ENCODE measurements at places on chromosomes 6 and 20.

DNA sequence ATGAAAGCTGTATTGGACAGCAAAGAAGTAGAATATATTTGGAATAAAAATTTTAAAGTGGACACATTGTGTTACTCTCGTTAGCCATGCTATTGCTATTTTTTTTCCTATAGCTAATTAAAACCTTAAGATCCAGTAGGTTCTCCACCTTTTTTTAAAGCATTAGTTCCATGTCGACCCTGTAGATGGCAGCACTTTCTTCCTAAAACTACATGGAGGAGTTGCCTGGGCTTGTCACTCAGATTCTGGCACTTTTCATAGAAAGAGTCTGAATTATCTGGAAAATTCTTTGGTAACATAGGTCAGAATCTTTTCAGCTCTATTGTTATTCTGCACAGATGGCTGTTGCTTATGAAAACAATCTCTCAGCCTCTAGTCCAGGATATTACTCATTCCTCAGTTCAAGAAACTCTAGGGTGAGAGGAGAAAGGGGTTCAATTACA is 42.0 kb upstream of the ESR1 start:
- peak; percentile 8 for DNase-seq

- no peak for DNase-seq
Observed at GRCh38 chr6:26485112-26485780, 14.9 kb upstream of the BTN1A1 start.

- no peak for DNase-seq
Observed at GRCh38 chr6:79635232-79635543, 4.1 kb downstream of the SH3BGRL2 start.

DNA sequence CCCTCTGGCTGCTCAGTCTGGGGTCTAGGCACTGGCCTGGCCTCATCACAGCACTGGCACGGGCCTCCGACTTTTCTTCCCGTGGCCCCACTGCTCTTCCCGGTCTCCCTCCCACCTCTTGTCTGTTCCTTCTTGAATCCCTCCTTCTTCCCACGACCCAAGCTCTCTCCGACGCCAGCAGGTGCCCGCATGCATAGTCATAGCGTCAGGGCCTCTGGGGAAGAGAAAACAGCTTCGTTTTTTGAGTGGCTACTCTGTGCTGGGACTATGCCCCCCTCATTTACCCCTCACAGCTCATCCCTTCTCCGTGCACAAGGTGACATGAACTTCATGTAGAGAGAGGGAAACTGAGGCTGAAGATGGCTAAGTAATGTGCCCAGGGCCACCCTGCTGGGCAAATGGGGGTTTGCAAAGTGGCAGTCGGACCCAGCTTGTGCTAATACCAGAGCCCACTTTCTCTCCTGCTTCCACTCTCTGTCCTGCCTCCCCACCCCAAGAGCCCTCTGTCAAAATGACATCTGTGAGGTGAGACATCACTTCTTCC is 59.2 kb downstream of the SYNJ2 start:
- no peak for DNase-seq

DNA sequence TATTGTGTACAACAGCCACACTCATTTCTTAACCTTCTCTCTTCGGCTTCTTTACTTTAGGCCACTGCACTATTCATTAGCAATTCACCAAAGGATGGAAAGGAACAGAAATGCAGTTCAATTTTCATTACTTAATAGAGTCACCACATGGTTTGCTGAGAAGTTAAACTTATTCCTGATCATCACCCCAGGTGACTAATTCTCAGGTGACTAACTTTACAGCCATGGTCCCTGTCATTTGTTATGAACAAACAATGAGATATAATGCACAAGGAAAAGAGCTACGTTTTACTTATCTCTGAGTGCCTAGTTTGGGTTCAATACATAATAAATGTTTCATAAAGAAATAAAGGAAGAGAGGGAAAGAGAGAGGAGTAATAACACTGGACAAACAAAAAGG is 45.8 kb upstream of the DST start:
- DNase-seq: no peak

DNA sequence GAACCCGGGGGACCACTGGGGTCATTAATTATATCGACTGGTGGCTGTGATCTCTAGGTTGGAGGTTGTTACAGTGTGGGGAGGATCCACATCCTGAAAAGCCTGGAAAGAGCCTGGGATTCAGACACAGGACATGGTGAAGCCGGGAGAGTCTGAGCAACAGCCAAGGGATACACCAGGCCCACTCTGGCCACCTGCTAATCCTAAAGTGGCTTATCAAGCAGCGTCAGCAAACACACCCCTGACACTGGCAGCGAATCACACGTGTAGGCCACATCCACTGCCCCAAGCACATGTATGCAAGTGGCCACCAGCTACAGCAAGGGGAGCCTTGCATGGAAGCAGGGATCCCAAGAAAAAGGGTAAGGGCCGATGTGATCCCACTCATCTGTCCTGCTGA is 41.0 kb downstream of the GFOD1 start:
- DNase-seq: no peak

- DNase-seq: no peak
Observed at GRCh38 chr6:25270559-25270958, 8.6 kb upstream of the CARMIL1 start.

- DNase-seq: no peak
Observed at GRCh38 chr6:149200282-149200945, 117.1 kb upstream of the TAB2 start.

GRCh38 chr20:40986774-40987173 is 41.8 kb upstream of the TOP1 start:
- DNase-seq: no peak

DNA sequence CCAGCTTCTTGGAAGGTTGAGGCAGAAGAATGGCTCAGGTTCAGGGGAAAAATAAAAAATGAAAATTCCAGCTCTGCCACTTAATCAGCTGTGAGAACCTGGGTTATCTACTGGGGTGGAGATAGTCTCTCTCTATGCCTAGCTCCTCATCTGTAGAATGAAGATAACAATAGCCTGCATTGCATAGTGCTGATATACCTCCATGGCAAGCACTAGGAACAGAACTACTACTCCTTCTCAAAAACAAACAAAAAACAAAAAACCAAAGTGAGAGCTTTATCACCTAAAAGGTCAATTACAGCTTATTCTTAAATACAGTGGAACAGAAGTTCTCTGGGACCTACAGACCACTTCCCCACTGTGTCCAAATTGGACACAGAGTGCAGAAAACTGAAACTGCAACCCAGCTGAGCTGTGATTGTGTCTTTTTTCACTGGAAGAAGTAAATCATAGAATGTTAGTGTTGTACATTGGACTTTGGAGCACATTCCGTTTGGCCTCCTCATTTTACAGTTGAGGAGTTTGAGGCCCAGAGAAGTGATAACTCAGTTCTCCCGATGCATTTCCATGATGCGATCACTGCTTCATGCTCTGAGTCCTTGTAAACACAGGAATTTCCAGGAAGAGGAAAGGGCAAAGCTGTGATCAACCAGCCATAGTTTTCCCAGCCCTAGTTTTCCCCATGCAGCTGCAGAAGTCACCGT is 23.3 kb downstream of the MTFR2 start:
- no peak for DNase-seq

- no peak for DNase-seq
Observed at GRCh38 chr6:153145591-153145990, 14.5 kb upstream of the RGS17 start.

DNA sequence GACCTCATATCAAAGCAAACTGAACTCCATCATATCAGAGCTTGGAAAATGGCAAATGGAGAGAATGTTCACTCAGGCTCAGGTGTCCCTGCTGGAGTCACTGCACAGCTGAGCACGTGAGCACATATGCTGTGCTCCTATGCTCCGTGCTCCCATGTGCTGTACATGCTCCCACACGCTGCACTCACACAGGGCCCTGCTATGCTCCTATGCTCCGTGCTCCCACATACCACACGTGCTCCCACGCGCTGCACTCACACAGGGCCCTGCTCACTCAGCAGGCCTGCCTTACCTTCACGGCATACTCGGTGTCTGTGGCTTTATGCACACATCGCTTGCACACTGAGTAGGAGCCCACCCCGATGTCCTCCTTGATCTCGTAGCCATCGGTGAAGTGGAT is 65.7 kb upstream of the MPC1 start:
- no peak for DNase-seq

- no peak for DNase-seq
Observed at GRCh38 chr6:166565084-166565967, 21.2 kb downstream of the RAMACL start.

- no peak for DNase-seq
Observed at GRCh38 chr20:34055290-34055689, 56.8 kb downstream of the EIF2S2 start.

- peak; percentile 16 for DNase-seq
Observed at GRCh38 chr20:35773154-35773751, 1.4 kb downstream of the PHF20 start.

DNA sequence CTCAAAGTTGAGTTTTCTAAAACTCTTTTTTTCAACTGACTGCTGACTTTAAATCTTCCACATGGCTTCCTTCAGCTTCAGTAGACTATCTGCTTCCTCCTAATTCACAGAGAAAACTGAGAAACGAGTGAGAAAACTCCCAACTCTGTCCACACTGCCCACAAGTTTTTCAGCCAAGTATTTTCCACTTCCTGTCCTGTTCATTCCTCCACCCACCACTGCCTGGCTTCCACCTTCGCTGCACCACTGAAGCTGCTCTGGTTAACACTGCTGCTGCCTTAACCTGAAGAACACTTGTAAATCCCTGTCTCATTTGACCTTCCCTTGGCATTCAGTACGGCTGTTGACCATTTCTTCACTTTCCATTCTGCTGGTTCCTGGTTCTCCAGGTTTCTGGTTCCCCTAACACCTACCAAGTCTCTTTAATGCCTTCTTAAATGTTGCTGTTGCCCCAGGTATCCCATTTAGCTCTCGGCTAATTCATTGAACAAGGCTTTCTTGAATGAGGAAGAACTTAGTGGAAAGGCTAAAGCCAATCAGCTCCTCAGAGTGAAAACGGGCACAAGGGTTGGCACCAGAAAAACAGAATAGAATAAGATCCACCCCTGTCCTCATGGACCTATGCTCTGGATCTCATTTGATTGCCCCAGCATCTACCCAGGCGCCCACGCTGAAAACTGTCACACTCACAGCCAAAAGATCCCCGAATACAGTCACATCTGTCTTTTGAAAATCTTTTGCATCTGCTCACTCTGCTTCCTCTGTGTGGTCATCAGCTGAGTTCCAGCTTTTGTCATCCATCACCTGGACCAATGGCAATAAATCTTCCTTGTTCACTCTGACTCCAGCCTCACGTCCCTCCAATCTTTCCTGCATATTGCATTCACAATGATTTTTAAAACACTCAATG is 104.4 kb upstream of the TAB2 start:
- DNase-seq: no peak

DNA sequence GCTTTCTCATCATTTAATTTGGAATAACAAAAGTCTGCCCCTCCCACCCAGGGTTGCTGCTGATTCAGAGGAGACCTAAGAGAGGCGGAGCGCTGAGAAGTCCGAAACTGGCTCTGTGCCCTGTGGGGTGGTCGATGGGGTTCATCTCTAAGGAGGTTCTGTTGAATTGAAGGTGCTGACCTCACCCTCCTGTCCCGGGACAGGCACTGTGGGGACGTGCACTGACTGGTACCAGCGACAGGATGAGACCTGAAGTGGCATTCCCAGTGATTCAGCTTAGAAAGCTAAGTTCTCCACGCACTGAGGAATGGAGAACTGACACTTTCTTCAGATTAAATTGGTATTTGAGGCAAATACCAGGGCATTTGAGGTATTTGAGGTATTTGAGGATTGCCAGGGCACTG is 1.3 kb downstream of the GUCA1B start:
- no peak for DNase-seq

DNA sequence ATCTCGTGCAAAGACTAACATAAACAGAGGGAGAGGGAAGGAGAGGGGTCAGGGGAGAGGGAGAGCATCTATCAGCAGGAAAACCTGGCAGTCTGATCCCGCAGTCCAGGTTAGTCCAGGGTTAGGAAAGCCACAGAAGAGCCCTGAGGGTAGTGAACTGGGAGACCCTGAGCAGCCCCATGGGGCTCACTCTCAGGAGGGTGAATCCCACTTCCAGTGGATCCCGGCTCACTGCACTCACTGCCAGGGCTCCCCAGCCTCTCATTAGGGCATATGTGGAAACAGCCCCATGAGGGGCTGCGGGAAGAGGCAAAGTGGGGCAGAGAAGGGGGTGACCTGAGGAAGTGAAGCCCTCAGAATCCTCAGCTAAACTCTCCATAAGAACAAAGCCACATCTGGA is 329.9 kb downstream of the UBE3D start:
- no peak for DNase-seq

DNA sequence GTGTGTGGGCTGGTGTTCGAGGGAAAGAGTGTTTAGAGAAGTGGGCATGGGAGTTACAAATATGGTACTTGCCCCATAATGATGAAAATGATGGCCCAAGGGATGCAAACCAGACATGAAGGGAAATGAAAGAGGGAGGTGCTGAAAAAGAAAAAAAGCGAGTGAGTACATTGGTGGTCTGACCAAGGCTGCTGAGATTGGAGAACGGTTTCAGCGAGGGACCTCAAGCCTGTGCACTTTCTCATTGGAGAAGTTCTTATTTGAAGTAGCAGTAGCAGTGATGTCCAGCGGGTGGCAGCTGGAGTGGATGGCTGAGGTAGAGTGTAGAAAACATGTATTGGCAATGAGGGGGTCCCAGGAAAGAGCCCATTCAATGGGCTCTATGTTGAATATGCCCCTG is 54.8 kb downstream of the TNFAIP3 start:
- no peak for DNase-seq

DNA sequence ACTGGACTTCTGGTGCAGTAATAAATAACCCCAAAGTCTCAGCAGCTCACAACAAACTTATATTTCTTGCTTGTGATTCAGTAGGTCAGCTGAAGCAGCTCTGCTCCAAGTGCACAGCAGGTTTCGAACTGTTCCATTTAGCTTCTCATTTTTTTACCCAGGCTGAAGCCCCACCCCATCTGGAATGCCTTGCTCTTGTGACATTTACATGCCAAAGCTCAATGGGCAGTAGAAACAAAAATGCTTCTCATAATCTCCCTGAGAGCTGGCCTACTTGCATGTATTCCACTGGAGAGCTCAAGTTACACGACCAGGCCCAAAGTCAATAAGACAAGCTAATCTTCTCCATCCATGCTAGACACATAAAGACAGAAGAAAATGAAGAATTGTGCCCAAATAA is 165.2 kb downstream of the HAO1 start:
- no peak for DNase-seq

- no peak for DNase-seq
Observed at GRCh38 chr6:20606831-20607230, 72.6 kb downstream of the CDKAL1 start.

DNA sequence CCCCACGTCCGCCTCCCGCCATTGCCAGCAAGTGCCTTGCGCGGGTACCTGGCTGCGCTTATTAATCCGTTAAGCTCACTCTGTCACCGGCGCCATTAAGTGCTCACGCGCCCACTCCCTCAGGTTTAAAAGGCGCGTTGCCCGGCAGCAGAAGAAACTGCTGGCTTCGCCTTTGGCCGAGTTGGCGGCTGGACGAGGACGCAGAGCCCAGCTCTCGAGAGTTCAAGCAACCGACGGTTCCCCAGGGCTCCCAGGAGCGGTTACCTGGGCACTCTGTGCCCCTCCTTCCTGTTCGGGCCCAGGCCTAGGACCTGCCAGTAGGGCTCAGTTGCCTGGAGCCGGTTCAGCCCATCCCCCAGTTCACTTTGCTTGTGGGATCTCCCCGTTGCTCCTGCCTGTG is at the start of gene GGTLC1:
TSS of gene GGTLC1 (minus strand) at position 219 of the 400 bp plus-strand sequence. CDS start 2,168 bp downstream, outside the sequence.
- no peak for DNase-seq

- no peak for DNase-seq
Observed at GRCh38 chr6:4256969-4257368, 121.6 kb upstream of the ECI2 start.

GRCh38 chr6:46719099-46719498 is 16.1 kb downstream of the PLA2G7 start:
- DNase-seq: no peak

- no peak for DNase-seq
Observed at GRCh38 chr20:58573986-58574385, 58.8 kb upstream of the APCDD1L start.

Measured in effector CD4-positive, alpha-beta T cell (primary cell).